ENCODE measurements at places on chromosomes 4 and X. TPM values are rescaled to one million over a fixed set of nuclear protein-coding genes. Genes with fewer than 3 reads are reported as not detected.

DNA sequence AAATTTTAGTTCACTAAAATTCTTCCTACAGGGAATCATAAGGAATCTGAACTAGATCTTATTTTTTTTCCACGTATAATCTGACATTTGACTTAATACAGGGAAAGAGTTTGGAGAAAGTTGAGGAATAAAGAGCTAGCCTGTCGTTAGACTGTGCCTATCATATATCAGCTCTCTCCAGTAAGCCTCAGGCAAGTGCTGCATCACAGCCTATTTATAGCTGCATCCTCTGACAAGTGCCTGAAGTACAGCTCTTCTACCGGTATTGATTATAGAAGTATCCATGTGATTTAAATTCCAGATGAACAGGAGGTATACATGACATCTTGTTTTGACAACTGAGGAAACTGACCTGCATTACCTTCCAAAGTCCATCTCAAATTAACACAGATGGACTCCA is 248.9 kb downstream of the TLL1 start:
- DNase-seq = no peak

GRCh38 chrX:129979207-129979920 is 3.1 kb upstream of the BCORL1 start:
- DNase-seq = no peak

GRCh38 chrX:82141942-82142341 is 940.0 kb downstream of the SH3BGRL start:
- no peak for DNase-seq

- DNase-seq = no peak
Observed at GRCh38 chrX:1400742-1401471, 9.0 kb upstream of the SLC25A6 start.

- peak; percentile 9 for DNase-seq
Observed at GRCh38 chrX:41273638-41274037, 60.3 kb upstream of the DDX3X start.

DNA sequence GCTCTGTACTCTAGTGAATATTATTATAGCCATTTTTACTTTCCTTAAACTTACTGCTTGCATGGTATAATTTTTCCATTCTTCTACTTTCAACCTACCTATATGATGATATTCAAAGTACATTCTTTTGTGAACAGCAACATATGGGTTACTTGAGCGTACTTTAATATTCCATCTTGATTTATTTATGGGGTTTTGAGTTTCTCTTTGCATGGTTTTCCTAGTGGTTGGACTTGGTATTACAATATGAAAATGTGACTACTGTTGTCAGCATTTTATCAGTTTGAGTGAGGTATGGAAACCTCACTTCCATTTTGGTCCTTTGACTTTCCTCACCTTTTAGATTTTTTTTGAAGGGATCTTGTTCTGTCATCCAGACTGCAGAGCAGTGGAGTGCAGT is 35.9 kb downstream of the ADGRG4 start:
- DNase-seq = peak; percentile 4

Gene GPR173
- 2.5 TPM for total RNA-seq

Gene CT45A5
- not detected for total RNA-seq

Gene ZNF280C
- total RNA-seq = 8.6 TPM
